ENCODE measurements at places on chromosomes 12 and 14.
A peak's percentile ranks its signal among the peaks of the same experiment; 100 is the strongest.

GRCh38 chr12:82682851-82683261 is 3.9 kb upstream of the TMTC2 start:
- no peak for DNase-seq

DNA sequence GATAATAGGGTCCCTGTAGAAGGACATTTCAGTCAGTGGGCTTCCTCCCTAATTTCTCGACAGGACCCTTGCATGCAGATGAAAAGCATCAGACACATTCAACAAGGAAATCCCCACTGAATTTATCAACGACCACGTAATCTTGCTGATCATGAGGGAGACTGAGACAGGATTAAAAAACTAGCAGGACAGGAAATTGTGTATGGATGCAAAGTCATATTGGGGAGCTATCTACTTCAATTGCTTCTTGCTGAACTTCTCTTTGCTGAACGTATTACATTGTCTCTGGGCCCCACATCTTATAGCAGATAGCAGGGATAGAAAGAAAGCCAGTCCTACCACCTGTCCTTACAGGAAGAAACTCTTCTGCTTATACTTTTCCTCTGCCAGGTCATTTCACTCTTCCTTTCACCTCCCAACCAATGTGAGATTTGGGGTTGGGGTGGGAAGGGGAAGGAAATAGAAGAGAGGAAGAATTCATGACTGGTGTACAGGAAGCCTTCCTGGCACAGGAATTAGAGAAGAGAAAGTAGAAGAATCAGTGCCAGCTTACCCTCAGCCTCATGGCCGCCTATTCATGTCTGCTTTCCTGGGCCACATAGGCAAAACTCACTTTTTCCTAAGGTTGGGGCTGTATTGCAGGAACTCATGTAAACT is 333.3 kb downstream of the ZFP36L1 start:
- no peak for DNase-seq

DNA sequence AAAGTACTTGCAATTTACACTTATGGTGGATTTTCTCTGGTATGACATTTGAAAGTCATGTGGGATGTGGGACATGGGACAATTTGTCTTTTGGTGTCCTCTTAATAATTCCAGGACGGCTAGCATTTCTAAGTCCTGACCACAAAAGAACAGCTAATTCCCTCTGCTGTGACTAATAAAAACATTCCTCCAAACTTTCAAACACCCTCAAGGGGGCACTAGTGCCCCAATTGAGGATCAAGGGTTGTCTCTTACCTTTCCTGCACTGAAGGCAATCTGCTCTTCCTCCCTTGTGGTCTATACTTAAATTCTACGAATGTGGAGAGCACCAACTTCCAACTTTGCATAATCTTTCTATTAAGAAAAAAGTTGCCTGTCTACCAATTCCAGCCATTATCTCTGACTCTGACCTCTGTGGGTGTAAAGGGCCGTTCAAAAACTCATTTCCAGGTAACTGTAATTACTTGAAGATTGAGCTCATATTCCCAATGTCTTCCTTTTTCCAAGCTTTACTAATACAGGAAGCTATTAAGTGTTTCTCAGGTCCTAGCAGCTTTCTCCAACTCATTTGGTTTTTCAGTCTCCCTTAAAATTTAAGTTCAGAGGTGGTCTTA is 210.2 kb downstream of the PTPRO start:
- DNase-seq, result peak; percentile 37

GRCh38 chr14:59093902-59094301 is 94.6 kb upstream of the DAAM1 start:
- DNase-seq, result no peak

DNA sequence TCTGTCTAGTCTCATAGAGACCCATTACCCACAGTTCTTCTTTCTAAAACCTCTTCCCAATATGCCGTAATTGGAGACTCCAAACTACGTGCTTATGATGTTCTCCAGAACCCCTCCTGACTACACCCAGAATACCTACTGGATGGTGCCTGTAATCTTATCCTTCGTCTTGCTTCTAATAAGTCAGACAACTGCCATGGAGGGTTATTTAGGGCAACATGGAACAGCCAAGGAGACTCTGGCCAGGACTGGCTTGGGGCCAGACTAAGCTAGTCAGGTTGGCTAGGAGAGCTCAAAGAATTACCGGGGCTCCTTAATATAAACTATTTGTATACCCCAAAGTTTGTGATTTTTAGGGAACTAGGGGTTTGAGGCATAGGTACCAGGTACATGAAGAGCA is 6.8 kb downstream of the PFKM start:
- DNase-seq, result no peak

DNA sequence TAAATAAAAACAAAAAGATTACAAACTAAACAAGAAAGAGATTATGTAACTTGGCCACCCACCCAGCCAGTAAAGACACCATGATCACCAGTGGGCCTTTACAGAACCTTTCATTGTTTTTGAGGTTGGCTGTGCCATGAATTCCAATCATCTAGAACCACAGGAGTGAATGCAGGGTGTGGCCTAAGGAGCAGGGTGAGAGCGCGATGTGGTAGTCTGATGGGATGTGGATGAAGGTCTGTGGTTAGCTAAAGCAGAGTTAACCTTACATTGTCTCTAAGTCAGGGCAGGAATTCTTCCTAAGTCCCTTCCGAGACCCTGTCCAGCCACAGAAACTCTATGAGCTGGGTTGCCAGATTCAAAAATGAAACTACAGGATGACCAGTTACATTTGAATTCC is 54.0 kb upstream of the CDKN3 start:
- DNase-seq, result no peak

DNA sequence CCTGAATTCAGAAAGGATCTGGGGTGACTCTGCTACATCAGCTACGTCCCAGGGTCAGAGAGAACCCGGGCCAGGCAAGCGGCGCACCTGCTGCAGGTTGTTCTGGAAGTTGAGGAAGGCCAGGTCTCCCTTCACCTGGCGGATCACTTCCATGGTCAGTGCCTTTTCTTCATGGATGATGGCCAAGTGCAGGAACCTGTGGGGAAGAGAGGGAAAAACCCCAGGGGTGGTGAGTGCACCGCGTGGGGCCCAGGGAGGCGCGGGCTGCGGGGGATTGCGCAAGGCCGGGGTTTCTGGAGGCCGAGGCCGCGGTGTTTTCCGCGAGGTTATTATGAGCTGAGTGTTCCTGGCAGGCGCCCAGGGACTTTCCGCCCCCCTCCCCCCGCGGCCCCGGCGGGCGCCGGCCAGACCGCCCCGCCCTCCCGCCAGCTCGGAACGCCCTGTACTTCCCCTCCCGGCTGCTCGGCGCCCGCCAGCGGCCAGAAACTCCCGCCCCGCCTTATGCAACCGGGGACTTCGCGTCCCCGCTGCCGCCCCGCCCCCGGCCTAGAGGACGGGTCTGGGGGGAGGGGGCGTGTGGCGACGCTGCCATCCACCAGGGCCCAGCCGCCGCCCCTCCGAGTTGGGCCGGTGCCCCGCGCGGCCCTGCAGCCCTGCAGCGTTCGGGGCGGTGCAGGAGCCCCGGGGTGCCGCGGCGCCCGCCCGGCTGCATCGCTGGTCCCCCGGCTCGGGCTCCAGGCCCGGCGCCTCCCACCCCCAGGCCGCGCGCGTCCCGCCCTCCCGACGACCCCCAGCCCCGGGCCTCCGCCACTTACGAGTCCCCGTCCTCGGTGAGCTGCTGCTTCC is 723 bp downstream of the NFKBIA start:
- peak; percentile 88 for DNase-seq

All from activated T-helper 2 cell treated with anti-CD3 and anti-CD28 coated beads, Interferon-gamma antibody, Interleukin-2, Interleukin-4, amounts not matched to agents 10 μg/mL and 5 μg/mL and 100 μg/mL, durations not matched to agents 14 hours and 24 hours and 36 hours (primary cell).